ENCODE measurements at places on chromosomes 1 and 21.

DNA sequence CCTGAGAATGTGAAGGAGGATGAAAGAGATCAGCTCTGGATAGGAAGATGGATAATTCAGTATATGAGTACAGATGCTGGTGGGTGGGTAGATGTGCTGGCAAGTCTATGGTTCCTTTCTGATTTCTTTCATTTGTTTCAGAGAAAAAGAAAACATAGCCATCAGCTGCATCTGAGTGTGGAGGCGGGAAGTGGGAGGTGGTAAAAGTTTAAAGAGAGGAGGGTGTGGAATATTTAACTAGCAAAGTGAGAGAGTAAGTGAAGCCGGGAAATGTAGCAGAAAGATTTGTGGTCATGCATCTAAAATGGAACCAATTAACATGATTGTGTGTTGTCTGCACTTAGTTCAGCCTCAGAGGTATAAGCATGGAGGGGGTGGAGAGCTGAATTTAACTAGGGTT lies 16.4 kb downstream of the RPE65 start:
- no peak for DNase-seq

DNA sequence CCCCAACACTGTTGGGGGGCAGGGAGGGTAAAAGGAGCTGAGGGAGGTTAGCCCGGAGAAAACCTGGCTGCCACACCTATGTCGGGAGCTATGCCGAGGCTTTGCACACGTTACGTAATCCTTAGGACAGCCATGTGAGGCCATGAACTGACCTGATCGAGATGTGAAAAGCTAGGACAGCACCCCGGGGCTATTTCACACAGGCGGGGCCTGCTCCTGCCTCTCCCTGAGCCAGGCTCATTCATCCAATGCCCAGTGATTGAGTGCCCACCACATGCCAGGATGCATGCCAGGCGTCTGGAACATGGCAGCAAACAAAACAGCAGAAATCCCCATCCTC lies 30.2 kb downstream of the LDLRAP1 start:
- no peak for DNase-seq

- DNase-seq, result no peak
These were observed 5.6 kb upstream of the SMIM11 start for GRCh38 chr21:34369741-34370140.

GRCh38 chr1:171916315-171916771 lies 75.0 kb downstream of the DNM3 start:
- no peak for DNase-seq

GRCh38 chr1:94828251-94828650 lies 8.1 kb downstream of the SLC44A3 start:
- no peak for DNase-seq

DNA sequence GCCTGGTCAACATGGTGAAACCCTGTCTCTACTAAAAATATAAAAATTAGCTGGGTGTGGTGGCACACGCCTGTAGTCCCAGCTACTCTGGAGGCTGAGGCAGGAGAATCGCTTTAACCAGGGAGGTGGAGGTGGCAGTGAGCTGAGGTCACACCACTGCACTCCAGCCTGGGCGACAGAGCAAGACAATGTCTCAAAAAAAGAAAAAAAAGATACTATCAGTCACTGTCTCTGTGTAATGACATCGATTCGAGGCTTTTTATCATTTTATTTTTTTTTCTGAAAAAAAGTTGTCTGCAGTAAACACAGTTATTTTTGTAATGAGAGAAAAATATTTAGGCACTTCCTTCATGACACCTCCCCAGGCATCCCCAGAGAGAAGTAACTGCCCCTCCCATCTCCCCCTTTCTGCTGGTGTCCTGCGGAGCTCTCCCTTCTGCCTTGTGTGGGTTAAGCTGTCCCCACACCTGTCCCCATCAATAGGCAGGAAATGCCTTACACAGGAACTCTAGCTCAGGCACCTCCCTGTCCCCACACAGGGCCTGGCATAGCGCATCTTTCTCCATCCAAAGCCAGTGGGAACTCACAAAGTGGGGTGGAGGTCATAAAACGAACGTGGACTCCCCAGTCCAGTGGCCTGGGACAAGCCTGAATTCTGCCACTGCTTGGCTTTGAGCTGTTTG lies 132.0 kb downstream of the SYF2 start:
- no peak for DNase-seq

GRCh38 chr1:8329858-8330257 lies 11.9 kb downstream of the SLC45A1 start:
- DNase-seq, result no peak

GRCh38 chr1:36284517-36284916 lies 21.7 kb upstream of the SH3D21 start:
- no peak for DNase-seq

GRCh38 chr1:199405634-199406196 lies 621.8 kb upstream of the NR5A2 start:
- DNase-seq, result no peak

GRCh38 chr1:82269431-82269830 lies 468.7 kb downstream of the ADGRL2 start:
- no peak for DNase-seq

DNA sequence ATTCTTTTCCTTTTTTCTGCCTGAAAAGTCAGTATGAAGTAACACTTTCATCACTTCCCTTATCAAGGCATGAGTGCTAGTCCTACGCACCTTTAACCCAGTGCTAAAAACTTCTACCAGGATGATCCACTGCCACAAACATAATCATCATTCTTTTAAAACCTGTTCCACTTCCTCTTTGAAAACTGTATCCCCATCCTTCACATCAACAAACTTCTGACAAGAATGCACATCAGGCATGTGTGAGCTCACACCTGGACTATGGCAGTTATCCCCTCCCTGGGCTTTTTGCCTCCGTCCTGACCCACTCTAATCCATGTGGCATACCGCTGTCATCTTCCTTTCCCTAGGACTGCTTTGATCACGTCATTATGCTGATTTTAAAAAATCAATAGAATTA lies 70.2 kb downstream of the ESRRG start:
- DNase-seq, result no peak

- no peak for DNase-seq
These were observed 131.0 kb upstream of the NRIP1 start for GRCh38 chr21:15195768-15196167.

- no peak for DNase-seq
These were observed 9.0 kb downstream of the C1orf105 start for GRCh38 chr1:172429331-172430127.

- DNase-seq, result no peak
These were observed 27.3 kb upstream of the GOLT1A start for GRCh38 chr1:204241050-204241449.

DNA sequence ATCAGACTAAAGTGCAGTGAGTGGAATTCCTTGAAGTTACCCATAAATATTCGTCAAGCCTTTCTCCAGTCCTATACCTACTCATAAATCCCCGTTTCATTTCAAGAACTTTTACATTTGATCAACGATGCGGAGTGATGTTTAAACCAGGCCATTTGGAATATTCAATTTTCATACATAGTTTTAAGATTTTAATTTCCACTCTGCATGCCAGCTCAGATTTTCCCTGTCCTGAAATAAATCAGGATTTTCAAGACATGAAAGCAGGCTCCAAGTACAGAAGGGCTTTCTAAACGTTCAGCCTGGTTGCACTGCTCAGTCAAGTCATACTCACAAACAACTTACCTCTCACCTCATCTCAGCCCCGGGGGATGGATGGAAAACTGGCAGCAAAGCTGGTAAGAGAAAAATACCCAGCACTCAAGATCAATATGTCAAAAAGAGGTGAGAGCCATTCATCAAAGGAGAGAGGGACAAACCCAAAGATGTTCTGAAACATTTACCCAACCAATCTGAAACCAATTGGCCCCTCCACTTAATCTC lies 418.5 kb downstream of the PLPP3 start:
- no peak for DNase-seq

GRCh38 chr1:180228648-180229482 lies 1.2 kb upstream of the LHX4 start:
- no peak for DNase-seq

DNA sequence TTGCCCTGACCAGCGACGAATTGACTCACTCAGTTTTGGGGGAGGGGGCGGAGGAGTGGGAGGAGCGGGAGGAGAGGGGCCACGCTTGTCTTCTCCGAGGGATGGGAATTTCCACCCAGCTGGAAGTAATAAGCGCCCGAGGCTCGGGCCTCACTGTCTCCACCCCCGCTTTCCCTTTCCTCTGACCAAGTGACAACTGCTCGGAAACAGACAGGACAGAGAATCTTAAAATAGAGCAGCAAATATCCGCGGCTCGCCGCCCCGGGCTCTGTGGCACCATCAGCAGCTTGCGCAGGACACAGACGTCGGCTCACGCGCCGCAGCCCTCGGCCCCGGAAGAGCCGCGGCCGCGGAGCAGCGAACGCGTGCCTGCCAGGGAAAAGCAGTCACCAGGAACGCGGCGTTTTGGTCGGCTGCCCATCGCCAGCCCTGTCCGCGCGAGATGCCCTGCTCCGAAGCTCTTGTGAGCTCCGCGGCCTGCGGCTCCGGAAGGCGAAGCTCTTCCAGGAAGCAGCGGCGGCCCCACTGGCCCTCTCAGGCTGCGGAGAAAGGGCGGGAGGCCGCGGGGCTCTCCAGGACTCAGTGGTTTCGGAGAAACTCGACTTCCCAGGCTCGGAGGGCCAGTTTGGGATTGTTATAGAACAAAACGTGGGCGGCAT lies 10.7 kb upstream of the RGS16 start:
- DNase-seq, result peak; percentile 44

DNA sequence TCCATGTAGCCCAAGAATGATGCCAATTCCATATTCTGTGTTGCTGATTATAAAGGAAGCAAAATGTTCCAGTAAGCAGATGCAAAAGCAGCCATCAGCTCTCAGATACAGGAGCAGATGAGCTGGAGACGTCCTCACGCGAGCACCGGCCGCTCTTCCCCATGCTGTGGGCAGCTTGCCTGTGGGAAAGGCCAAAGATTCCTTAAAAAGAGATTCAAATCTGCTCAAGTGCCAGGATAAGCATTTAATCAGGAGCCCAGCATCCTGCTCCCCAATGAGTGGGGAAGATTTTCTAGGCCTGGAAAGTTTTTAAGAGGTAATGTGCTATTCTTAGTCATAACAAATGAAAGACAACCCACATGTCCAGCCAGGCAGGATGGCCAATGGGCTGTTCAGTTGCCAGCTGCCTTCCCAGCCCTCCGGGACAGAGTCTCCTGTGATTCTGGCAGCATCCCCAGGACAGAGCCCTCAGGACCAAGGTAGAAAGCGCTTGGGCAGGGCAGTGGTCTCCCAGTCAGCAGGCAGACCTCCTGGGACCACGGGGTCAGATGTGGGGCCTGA lies 108.2 kb upstream of the TMPRSS2 start:
- DNase-seq, result no peak

DNA sequence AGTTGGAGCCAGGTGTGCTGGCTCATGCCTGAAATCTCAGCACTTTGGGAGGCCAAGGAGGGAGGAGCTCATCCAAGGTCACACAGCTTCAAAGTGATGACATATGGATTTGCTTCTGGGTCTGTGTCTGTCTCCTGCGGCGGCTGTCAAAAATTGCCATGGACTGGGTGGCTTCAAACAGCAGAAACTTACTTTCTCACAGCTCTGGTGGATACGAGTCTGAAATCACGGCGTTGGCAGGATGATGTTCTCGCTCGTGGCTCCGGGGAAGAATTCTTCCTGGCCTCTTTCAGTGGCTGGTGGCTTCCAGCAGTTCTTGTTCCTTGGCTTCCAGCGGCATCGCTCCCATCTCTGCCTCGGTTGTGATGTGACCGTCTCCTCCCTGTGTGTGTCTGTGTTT lies 314.8 kb upstream of the C1orf174 start:
- DNase-seq, result no peak

All from stimulated activated CD4-positive, alpha-beta T cell treated with anti-CD3 and anti-CD28 coated beads, Interleukin-1b, Interleukin-23, amount 100 ng/mL, for 1 hour (primary cell).